Activated naive CD4-positive, alpha-beta T cell treated with anti-CD3 and anti-CD28 coated beads for 36 hours (primary cell): ENCODE measurements at places on chromosomes 6 and 20.

GRCh38 chr20:46040902-46041535, 12.0 kb downstream of the SLC12A5 start:
- H3K27ac ChIP-seq, result no peak overlapping the region
- H3K36me3 ChIP-seq, result no peaks in the 10 kb centered on the region
- H3K4me1 ChIP-seq, result no peaks in the 10 kb centered on the region
- H3K27me3 ChIP-seq, result peaks cover 32% of the 10 kb centered on the region

GRCh38 chr6:116136933-116137340, 11.0 kb upstream of the COL10A1 start:
- no peak overlapping the region for H3K4me3 ChIP-seq
- H3K4me1 ChIP-seq, result peaks cover 5% of the 10 kb centered on the region
- peaks cover 12% of the 10 kb centered on the region for H3K36me3 ChIP-seq
- H3K27ac ChIP-seq, result no peak overlapping the region
- DNase-seq, result no peak
- no peaks in the 10 kb centered on the region for H3K27me3 ChIP-seq

DNA sequence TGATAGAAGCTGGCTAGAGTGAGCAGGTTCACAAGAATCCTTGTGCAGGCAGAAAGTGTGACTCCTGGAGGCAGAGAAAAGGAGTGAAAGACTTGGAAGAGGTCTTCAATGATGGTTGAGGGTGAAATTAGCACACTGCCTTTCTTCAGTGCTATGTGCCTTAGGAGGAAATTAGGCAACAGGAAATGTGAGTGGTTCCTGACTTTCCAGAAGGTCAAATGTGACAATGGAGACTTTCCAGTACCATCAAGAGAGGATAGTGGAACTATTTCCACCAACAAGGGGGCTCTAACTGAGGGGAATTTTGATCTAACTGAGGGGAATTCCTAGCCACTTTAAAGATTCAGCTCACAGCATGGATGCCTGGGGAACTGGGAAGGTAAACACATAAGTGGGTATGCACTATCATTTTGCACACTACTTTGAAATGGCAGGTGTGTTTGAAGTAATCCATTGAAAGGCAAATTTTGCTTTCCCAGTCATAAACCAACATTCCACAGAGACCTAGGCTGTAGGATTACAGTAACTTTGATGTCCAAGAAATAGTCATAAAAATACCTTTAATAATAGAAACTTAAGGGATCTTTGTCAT, 90.0 kb downstream of the PERP start:
- DNase-seq, result no peak
- H3K36me3 ChIP-seq, result no peaks in the 10 kb centered on the region
- peaks cover 5% of the 10 kb centered on the region for H3K27me3 ChIP-seq
- H3K4me1 ChIP-seq, result no peaks in the 10 kb centered on the region
- no peak overlapping the region for H3K27ac ChIP-seq

DNA sequence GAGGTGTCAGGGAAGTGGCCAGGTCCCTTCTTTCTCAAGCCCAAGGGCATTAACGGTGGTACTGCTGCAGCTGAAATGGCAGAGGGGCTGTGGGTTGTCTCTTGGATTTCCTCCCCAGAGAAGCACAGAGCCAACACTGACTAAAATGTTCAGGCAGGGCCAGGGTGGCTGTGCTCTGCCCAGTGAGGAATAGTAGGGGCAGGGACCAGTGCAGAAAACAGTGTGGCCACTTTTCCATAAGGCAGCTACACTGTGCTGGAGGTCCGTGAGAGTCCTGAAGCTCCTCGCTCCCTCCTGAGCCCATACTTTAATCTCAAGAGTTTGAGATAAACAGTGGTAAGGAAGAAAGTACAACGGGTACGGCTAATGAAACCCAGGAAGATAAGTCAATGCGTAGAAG, 4.5 kb downstream of the LPA start:
- no peak for DNase-seq
- peaks cover 12% of the 10 kb centered on the region for H3K27me3 ChIP-seq
- H3K4me1 ChIP-seq, result no peaks in the 10 kb centered on the region
- no peak overlapping the region for H3K27ac ChIP-seq
- no peaks in the 10 kb centered on the region for H3K36me3 ChIP-seq

DNA sequence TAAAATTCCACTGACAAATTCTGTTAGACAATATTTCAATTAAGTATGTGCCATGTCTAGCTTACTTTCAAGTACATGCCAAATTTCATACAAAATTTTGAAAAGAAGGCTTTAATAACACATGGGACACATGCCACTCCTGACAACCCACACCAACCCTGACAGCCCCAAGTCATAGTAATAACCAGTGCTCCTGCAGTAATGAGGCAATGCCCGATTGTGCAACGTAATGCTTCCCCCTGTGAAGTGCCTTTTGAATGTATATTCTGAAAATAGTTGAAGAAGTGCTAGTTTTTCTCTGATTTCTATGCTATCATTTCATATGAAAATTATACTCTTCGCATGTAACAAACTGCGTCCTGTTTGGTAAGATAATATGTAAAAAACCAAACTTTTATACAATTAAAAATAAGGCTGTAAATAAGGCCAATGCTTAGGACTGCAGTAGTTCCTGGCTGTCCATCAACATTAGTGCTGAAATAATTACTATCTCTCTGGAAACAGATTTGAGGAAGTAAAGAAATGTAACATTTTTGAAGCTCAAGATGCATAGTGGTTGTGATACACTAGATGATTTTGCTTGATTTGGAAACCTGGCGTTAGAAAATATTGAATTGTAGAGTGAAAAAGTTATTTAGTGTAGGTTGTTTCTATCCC, 125.8 kb upstream of the BCLAF1 start:
- H3K4me3 ChIP-seq, result no peak overlapping the region
- DNase-seq, result no peak
- peaks cover 3% of the 10 kb centered on the region for H3K27me3 ChIP-seq
- H3K27ac ChIP-seq, result no peak overlapping the region
- no peaks in the 10 kb centered on the region for H3K36me3 ChIP-seq

DNA sequence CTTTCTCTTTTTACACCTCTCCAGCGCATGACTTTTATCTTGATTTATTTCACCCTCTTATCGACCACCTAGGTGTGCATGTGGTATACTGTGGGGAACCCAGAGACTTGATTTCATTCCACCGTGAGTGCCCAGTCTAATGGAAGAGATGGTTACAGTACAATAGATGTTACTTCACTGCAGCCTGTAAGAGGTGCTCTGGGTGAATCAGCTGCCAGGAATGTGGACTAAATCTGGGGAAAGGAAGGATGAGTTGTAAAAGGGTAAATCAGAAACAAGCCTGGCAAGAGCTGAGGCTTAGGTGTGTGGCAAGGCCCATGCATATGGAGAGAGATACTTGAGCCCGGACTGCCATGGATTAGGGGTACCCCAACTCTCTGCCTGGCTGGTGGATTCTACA, 7.4 kb downstream of the STK35 start:
- peaks cover 87% of the 10 kb centered on the region for H3K4me1 ChIP-seq
- H3K36me3 ChIP-seq, result peaks cover 44% of the 10 kb centered on the region
- DNase-seq, result no peak
- H3K27me3 ChIP-seq, result no peaks in the 10 kb centered on the region
- no peak overlapping the region for H3K27ac ChIP-seq

DNA sequence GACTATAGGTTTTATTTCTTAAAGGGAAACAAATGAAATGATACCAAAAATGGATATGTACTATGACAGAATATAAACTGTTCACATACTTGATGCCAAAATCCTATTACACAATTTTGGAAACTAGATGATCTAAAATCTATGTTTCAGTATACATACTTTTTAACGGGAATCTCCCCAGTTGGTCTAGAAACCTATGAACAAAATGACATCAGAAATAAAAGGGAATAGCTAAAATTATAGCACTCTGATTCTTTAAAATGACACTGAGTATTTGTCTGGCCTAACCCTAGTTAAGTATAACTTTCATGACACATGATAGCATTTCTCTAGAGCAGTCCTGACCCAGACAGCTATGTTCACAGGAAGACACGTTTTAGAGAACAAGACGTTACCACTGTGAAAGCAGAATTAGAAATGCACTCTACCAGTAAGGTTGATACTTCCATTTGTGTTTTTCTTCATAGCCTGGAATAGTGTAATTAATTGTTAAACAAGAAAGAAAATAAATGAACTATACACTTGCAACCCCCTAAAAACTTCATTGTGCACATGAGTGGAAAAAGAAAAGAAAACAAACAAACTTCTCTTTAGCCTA, 3.3 kb downstream of the OSER1 start:
- H3K4me1 ChIP-seq, result peaks cover 61% of the 10 kb centered on the region
- peak overlapping the region; percentile 7 for H3K27ac ChIP-seq
- H3K27me3 ChIP-seq, result no peaks in the 10 kb centered on the region
- peaks cover 15% of the 10 kb centered on the region for H3K36me3 ChIP-seq

- peaks cover 51% of the 10 kb centered on the region for H3K4me1 ChIP-seq
- H3K27me3 ChIP-seq, result no peaks in the 10 kb centered on the region
- peaks cover 25% of the 10 kb centered on the region for H3K36me3 ChIP-seq
- H3K4me3 ChIP-seq, result no peak overlapping the region
- DNase-seq, result no peak
These were observed 124.7 kb downstream of the IRF4 start for GRCh38 chr6:516213-516612.

- no peaks in the 10 kb centered on the region for H3K36me3 ChIP-seq
- H3K4me1 ChIP-seq, result peaks cover 37% of the 10 kb centered on the region
- H3K4me3 ChIP-seq, result peak overlapping the region; percentile 40
- peak overlapping the region; percentile 85 for H3K27ac ChIP-seq
These were observed 159.3 kb downstream of the CD83 start for GRCh38 chr6:14276667-14277404.

DNA sequence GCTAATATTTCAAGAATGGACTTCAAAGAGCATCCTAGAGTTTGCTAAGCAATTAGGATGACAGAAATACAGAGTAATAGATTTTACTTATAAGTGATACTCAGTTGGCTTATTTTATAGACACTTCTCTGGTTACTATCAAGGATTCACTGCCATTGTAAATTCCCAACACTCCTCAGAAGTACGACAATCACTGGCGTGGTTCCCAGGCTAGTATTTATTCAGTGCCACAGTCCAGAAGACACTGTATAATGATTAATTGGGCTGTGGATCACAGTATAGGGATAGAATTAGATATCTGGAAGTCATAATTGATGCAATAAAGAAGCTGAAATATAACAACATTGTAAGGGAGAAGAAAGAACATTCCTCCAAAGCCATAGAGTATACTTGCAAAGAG, 15.7 kb downstream of the MANEA start:
- no peak overlapping the region for H3K4me3 ChIP-seq
- peaks cover 19% of the 10 kb centered on the region for H3K4me1 ChIP-seq
- DNase-seq, result no peak
- peaks cover 23% of the 10 kb centered on the region for H3K36me3 ChIP-seq
- H3K27ac ChIP-seq, result no peak overlapping the region
- H3K27me3 ChIP-seq, result no peaks in the 10 kb centered on the region

DNA sequence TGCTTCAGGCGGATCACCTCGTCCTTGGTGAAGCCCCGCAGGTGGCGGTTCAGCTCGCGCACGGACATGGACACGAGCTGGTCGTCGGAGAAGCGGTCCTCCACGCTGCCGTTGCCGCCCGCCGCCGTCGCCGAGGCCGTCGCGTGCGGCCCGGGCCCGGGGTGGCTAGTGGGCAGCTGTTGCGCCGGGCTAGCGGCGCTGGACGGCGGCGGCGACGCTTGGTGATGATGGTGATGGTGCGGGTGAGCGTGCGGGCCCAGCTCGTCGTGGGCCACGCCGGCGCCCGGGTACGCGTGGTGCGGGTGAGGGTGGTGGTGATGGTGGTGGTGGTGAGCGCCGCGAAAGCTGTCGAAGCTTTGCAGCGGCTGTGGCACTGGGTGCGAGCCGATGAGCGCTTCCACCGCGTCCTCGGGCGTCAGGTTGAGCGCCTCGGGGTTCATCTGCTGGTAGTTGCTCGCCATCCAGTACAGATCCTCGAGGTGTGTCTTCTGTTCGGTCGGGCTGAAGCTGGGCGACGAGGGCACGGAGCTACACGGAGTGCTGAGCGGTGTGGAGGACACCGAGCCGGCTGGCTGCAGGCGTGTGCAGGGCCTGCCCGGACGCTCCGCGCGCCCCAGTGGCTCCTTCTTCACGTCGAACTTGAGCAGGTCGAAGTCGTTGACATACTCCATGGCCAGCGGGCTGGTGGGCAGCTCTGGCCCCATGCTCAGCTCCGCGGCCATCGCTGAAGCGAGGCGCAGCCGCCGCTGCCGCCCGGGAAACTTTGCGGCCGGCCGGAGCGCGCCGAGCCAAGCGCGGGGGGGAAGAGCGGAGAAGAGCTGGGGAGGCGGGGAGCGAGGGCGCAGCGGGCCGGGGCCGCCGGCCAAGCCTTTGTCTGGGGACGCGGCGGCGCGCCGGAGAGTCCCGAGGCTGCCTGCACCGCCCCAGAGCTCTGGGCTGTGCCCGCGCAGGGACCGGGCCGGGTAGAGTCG, 622 bp downstream of the MAFB start:
- H3K27me3 ChIP-seq, result peaks cover 76% of the 10 kb centered on the region
- no peak for DNase-seq
- no peak overlapping the region for H3K27ac ChIP-seq
- H3K4me1 ChIP-seq, result peaks cover 17% of the 10 kb centered on the region

GRCh38 chr20:59422872-59423544, 122.6 kb downstream of the EDN3 start:
- H3K4me1 ChIP-seq, result no peaks in the 10 kb centered on the region
- H3K27me3 ChIP-seq, result no peaks in the 10 kb centered on the region
- no peak for DNase-seq
- no peak overlapping the region for H3K27ac ChIP-seq
- H3K36me3 ChIP-seq, result no peaks in the 10 kb centered on the region

DNA sequence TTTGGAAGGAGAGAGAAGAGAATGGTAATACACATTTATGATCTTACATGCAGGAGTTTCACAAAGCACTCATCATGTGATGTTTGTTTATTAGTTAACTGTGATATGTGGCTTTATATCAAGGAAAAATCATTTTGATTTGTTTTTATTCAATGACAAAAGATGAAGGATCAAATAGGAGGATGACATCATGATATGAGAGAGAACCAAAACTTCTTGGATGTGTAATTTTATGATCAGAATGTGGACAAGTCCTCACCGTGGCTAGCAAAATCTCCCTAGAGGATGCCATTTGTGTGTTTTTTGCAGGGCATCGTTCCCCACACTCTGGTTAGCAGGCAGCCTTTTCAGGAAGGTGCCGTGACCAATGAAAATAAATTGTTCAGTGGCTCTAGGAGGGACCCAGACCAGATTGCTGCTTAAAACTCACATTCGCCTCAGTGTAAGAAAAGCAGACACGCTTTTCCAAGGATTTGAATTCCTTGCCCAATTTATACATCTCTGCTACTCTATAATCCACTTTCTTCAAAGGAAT, 552.7 kb downstream of the NKAIN2 start:
- DNase-seq, result no peak
- no peaks in the 10 kb centered on the region for H3K36me3 ChIP-seq
- H3K4me3 ChIP-seq, result no peak overlapping the region
- no peaks in the 10 kb centered on the region for H3K27me3 ChIP-seq
- no peak overlapping the region for H3K27ac ChIP-seq
